Effector CD4-positive, alpha-beta T cell (primary cell): ENCODE measurements at places on chromosomes 3 and 15.
A peak's percentile ranks its signal among the peaks of the same experiment; 100 is the strongest.

GRCh38 chr3:119019767-119020518 is 14.7 kb downstream of the IGSF11 start:
- DNase-seq: no peak

GRCh38 chr3:6315906-6316305 is 545.0 kb upstream of the GRM7 start:
- no peak for DNase-seq

DNA sequence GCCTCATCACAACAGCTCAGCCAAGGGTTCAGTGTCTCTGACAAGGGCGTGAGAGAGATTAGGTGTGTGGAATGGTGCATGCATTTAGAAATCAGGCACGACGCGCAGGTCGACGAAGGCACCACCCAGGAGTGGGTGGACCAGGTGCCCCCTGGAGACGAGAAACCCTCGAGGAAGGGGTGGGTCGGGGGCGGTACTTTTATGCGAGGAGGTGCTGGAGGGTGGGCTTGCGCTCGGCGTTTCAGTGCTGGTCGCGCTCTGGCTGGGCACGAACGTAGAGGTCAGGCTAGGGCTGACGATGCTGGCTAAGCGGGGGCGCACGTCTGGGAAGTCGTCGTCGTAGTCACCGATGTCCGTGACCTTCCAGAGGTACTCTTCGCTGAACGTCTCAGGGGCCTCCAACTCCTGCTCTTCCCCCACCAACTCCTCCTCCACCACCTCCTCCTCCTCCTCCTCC is 393 bp downstream of the ERICH6 start:
- peak; percentile 21 for DNase-seq

DNA sequence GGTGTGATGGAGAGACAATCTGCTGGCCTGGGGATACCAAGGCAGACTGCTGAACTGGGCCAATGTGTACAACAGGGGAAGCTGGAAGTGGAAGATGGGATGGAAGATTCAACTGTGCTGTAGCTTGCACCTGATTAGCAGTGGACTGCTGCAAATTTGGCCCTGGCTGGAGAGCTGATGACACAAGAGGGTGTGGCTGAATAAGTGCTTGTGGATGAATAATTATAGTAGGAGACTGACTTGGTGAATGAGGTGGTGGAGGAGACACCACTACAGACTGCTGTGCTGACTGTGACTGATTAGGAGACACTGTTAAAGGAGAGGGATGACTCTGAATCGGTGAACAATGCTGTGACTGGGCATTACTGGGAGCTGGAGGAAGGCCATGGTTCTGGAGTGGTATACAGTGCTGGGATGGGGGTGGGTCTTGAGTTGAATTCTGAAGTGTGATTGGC is 52.5 kb downstream of the PHC3 start:
- no peak for DNase-seq

GRCh38 chr15:67105991-67106763 is 40.8 kb downstream of the SMAD3 start:
- DNase-seq: no peak

- DNase-seq: no peak
These were observed 38.9 kb downstream of the CPN2 start for GRCh38 chr3:194312186-194312742.

GRCh38 chr3:186032321-186032720 is 76.6 kb downstream of the ETV5 start:
- DNase-seq: no peak

DNA sequence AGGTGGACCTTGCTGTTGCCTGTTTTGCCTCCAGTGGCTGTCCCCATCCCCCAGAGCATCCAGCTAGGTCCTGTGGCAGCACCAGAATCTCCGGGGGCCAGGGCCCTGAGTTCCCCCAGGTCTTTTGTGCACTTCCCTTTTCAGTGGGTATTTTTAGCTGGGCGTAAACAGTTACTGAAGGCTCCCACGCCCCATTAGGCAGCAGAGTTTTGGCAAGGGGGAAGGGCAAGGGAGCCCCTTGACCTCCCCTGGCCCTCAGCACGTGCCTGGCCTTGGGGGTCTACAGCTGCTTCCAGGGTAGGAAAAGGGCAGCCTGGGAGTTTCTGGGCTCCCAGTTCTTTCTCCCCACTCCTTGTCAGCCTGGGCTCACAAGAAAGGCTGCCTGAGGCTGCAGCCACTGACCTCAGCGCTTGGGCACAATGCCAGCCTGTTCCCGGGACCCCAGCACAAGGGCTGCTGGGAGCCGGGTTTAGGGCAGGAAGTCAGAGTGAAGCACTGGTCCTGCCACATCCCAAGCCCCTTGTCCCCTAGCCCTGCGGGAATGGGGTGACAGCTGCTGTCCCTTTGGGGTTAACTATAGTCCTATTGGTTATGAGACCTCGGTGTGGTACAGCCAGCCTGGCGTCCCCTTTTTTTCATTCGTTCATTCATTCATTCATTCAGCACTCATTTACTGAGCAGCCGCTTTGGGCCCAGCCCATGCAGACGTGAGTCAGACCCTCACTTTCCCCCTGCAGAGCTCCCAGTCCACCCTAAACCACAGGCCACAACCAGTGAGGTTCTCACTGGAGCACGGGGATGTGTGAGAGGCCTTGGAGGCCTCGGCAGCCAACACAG is 8.4 kb downstream of the CSK start:
- DNase-seq: peak; percentile 40

- DNase-seq: no peak
These were observed 6.9 kb upstream of the NCBP2 start for GRCh38 chr3:196949285-196949619.

DNA sequence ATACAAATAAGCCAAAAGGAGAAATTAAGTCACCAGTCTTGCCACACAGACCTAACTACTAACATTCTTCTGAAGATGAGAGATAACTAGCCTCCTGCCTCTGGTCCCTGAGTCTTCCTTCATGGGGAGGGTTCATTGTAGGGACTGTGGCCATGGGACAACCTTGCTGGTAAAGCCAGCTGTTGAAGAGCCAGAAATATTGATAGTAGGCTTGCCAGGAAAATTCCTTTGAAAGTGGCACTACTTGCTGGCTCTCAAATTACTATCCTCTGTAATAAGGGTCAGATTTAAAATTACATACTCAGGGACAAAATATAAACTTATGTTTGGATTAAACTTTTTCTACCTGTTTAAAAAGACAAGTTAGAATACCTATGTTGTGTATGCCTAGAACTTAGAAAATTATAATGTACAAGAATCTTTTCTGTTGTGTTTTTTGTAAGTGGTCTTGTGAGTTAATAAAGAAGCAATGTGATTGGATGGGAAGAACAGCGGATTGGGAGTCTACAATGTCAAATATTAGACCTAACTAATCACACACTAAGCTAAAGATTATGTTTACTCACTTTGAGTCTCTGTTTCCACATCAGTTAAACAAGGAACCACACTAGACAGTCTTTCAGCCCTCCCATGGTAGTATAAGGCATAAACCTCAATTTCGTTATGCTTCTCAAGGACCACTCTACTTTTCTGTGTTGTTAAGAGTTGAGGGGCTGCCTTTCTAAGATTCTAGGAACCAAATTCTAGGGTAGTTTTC is 60.0 kb upstream of the TRIM71 start:
- no peak for DNase-seq

DNA sequence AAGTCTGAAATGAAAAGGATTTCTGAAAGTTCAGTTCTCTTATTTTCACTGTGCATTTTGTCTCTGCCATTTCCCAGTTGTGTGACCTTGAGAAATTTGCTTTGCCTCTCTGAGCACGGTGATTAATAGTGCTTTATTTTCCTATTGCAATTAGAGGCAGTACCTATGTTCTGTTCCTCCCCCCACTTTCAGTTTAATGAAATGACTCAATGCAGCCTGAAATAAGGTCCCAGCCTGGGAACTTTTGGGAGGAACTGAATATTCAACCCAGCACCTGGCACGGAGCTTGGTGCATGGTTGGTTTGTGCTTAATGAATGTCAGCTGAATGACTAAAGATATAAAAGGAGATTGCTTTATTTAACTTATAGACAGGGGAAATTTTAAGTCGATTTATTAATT is 352.6 kb downstream of the PDCD6IP start:
- no peak for DNase-seq

DNA sequence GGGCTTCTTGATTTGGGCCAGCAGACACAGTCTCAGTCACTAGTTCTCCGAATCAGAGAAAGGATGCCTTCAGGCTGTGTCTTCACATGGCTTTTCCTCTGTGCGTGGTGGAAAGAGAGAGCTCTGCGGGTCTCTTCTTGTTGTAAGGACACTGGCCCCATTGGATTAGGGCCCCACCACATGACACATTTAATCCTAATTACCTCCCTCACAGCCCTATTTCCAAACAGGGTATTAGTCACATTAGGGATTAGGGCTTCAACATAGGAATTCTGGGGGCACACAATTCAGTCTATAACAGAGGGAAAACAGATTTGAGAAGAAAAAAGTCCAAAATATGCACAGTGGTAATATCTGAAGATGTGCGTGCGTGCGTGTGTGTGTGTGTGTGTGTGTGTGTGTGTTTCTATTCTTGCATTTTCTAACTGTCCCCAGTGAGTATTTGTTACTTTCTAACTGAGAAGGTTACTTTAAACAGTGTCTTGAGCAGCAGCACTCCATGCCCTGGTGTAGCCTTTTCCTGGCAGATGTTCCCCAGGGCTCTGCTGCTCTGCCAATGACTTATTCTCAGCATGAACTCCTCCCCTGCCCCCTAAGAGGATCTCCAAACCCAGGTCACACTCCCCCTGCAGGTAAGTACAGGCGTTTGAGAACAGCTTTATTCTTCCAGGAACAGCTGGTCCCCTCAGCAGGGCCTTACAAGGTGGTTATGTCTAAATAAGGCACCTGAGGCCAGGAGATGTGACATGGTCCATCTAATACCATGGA is 72.9 kb downstream of the RPL39L start:
- peak; percentile 17 for DNase-seq

- DNase-seq: no peak
These were observed 30.5 kb downstream of the ATP2B2 start for GRCh38 chr3:10474847-10475246.

DNA sequence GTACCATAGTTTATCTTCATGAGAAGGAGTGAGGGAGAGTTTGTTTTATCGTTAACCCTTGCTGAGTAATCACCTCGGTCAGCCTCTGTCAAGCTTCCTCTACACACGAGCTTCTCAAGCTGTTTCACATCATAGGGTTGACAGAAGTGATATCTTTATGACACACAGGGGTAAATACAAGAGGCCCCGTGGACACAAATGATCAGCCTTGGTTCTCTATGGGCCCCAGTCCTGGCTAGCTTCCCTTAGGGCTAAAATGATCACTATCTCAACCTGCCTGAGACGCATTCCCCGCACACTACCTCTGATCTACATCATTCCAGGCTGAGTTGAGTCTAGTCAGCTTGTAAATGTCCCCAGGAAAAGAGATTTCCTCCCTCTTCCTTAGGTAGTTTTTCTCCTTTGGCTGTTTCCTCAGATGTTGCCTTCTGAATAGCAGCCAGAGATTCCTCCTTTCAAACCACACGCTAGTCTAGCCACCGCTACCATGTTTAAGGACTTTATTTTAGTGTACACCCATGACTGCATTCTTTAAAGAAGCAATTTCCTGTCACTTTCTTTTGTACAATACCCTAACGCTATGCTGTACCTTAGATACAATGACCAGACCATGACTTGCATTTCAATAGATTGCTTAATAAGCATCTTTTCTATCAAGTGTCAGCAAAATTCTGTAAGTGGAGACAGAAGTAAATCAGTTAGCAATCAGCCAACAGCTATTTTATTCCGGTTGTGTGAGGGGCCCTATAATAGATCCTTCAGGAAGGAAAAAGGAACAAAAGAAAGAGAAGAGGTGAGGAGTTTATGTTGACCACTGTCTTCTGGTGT is 35.1 kb upstream of the PPARG start:
- no peak for DNase-seq

GRCh38 chr3:81242871-81243270 is 518.6 kb downstream of the GBE1 start:
- DNase-seq: no peak

DNA sequence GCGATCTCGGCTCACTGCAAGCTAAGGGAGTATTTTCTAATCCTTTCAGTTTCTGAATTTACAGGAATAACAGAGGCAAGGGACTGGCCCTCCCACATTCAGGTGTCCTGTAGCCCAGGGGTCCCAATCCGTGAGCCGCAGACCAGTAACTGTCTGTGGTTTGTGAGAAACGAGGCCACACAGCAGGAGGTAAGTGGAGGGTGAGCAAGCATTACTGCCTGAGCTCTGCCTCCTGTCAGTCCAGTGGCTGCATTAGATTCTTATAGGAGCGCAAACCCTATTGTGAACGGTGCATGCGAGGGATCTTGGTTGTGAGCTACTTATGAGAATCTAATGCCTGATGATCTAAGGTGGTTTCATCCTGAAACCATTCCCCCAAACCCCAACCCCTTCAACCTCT is 5.0 kb upstream of the IL17RC start:
- no peak for DNase-seq

GRCh38 chr3:53231532-53232511 is 24.0 kb downstream of the TKT start:
- no peak for DNase-seq

GRCh38 chr3:114155370-114155821 is 23.5 kb downstream of the DRD3 start:
- DNase-seq: no peak

GRCh38 chr3:136838641-136839555 is 20.0 kb downstream of the SLC35G2 start:
- no peak for DNase-seq

GRCh38 chr3:114216186-114216970 is 21.0 kb downstream of the ZNF80 start:
- no peak for DNase-seq

DNA sequence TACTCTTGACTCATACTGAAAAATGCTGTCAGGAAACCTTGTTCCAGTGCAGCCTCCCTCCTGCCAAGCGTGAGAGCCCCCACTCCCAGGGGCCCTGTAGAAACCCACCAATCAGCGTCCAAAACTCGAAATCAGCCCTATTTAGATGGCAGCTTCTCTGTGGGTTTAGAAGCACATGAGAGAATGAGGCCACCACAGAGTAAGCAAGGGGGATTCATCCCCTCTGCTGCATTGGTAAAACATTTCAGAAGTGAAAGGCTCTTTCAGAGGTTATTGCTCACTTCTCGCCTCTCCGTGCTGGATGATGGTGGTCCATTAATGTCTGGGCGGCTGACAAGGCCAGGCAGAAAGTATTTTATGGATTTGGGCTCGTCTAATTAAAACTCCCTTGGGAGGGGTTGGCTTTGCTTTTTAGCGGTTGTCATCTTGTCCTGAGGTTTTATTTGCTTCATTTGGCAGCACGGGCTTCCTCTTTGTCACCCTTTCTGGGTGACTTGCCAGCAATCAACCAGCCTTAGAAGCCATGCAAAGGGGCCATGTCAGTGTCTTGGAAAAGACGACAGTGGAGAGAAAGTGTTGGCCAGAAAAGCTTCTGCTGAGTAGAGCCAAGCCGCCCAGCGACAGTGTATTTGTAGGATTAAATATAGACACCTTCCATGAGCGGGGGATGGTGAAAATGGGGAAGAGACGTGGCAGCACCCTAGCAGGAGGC is 145.5 kb downstream of the ATP10A start:
- DNase-seq: no peak

DNA sequence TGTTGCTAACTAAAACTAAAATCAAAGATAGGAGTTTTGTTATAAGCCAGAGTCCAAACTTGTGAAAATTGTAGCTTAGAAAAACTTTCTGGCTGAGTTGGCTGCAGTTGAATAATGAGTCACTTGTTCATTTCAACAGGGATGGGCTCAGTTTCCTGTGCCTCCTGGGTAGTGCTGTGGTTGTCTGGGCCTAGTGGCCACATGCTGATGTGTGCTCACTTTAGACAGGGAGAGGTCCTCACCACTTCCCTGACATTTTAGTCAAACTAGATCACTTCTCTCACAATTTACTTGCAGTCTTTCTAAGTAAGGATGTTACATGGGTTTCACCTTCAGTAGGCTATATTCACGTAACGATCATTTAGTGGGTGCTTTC is 6.3 kb upstream of the UBE2Q2 start:
- DNase-seq: no peak
